ENCODE measurements at places on chromosomes 11 and 22.
A peak's percentile ranks its signal among the peaks of the same experiment; 100 is the strongest.

DNA sequence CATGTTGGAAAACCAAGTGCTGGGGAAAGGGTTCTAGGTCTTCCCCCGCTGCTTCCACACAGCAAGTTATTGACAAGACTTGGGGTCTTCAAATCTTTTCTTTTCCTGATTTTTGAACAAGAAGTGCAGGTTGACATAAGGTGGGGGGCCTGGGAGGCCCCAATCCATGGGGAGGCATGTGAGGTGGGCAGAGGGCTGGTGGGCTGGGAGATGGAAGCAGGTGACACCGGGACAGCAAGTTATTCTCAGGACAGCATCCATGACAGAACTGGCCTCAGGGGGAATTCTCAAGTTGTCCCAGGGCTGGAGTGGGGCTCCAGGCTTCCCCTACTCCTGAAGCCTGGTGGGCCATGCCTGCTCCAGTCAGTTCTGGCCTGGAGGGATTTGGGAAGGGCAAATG lies 5.5 kb downstream of the FGF19 start:
- no peak for DNase-seq

GRCh38 chr22:21816787-21817496 lies 50.5 kb downstream of the MAPK1 start:
- DNase-seq, result no peak

DNA sequence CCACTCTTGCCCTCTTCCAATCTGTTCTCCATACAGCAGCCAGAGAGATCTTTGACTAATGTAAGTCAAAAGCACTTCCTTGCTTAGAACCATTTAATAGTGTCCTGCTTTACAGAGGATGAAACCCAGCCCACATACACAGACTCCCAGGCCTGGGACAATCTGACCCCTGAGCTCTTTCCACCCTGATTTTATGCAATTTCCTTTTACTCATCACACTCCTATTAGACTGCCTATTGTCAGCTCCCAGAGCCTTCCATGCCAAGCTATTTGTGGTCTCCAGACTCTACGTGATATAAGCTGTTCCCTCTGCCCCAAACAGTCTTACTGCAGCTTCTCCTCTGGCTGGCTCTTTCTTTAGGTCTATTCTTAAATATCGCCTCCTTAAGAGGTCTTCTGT lies 28.1 kb downstream of the ME3 start:
- no peak for DNase-seq

GRCh38 chr11:115580416-115580815 lies 76.2 kb upstream of the CADM1 start:
- DNase-seq, result no peak

GRCh38 chr22:32706149-32706548 lies 95.4 kb upstream of the TIMP3 start:
- DNase-seq, result no peak

GRCh38 chr22:31561238-31561887 lies 65.0 kb downstream of the SFI1 start:
- DNase-seq, result peak; percentile 78

GRCh38 chr11:96218901-96219300 lies 124.1 kb downstream of the MAML2 start:
- DNase-seq, result no peak

GRCh38 chr11:8760896-8761295 lies 78.3 kb downstream of the RPL27A start:
- DNase-seq, result no peak

- DNase-seq, result no peak
Measured at GRCh38 chr22:33848251-33848650, 72.0 kb downstream of the LARGE1 start.

- no peak for DNase-seq
Measured at GRCh38 chr11:15568440-15568839, 453.7 kb downstream of the INSC start.

DNA sequence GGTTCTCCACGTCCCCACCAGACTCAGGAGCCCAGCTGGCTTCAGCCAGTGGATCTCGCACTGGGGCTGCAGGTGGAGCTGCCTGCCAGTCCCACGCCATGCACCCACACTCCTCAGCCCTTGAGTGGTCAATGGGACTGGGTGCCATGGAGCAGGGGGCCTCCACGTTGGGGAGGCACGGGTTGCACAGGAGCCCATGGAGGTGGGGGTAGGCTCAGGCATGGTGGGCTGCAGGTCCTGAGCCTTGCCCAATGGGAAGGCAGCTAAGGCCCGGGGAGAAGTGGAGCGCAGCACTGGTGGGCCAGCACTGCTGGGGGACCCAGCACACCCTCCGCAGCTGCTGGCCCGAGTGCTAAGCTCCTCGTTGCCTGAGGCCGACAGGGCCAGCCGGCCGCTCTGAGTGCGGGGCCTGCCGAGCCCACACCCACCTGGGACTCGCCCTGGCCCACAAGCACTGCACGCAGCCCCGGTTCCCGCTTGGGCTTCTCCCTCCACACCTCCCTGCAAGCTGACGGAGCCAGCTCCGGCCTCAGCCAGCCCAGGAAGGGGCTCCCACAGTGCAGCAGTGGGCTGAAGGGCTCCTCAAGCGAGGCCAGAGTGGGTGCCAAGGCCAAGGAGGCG lies 258.5 kb upstream of the PDGFD start:
- no peak for DNase-seq

GRCh38 chr22:37242395-37242918 lies 1.6 kb downstream of the RAC2 start:
- no peak for DNase-seq

GRCh38 chr11:41250408-41250935 lies 209.0 kb downstream of the LRRC4C start:
- DNase-seq, result no peak

DNA sequence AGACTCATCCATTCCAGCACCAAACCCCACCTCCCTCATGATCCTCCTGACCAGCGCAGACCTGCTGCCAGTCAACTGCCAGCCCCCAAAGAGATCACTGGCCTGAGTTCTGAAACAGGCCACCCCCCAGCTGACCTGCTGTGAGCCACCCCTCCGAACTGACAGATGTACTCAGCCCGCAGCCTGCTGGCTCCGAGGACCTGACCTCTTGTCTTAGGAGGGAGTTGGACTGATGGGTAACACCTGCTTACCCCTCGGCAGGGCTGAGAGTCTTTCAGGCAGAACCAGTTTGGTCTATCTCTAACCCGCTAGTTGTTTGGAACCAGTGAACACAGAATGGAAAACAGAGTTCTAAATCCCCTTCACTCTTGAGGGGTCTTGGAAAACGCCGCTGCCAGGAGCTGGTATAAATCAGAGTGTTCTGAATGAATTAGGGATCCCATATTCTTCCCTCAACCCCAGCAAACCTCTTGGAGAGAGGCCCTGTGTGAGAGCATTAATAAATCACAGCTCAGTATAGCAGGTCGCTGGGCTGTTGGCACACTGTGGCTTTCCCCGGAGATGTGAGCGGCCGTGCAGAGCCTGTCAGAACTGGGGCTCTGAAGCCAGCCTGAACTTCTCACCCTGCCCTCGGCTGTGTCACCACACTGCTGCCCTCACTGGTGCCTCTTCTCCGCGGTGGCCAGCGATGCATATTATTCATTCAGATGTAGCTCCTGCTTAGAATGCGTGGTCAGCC lies 165.1 kb upstream of the NCAM1 start:
- no peak for DNase-seq

DNA sequence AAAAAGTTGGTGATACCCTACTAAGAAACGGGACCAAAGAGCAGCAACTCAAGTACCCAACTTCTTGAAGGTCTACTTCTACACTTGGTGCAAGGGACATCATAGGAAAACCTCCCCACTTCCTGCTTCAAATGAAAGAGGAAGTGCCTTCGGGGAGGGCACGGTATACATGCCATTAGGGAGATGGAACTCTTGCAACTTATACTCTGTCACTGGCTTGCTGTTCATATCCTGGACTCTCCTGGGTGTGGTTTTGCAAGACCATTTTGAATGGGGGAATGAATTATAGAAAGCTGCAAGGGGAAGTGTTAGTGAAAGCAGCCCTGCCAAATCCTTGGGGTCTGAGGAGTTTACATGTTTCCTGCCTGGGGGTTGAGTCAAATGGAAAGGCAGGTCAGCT lies 41.9 kb downstream of the CSNK2A3 start:
- no peak for DNase-seq

DNA sequence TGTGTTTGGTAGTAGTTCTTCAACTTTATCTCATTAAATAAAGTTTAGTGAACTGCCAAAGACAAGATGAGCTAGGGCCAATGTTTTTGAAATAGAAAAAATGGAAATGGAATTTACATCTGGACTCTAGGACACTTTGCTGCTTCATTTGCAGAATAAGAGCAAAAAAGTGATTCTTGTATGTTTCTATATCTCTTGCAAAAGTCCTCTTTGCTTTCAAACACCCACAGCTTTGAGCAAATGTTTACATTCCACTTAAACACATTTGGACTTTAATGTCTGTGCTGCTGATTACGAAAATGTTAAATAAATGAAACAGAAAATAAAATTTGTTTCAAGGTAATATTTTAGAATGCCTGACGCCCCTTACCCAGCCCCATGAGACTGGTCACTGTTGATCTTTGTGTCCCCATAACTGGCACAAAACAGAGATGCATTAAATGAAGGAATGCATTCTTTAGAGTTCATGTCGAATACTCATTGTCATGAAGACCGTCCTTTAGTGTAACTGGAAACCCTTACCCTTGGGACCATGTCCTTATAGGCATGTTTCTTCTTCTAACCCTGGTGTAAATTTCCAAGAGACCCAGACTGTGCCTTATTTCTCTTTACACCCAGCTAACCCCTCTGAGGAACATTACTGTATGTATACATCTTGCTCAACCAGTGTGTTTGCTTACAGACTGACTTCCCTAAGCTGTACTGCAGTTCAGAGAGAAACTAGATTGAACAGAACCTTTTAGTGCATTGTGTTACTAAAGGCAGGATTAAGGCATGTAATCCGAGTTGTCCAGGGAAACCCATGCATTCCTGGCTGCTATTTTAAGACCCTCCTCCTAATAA lies 199.7 kb downstream of the NAV2 start:
- DNase-seq, result no peak

DNA sequence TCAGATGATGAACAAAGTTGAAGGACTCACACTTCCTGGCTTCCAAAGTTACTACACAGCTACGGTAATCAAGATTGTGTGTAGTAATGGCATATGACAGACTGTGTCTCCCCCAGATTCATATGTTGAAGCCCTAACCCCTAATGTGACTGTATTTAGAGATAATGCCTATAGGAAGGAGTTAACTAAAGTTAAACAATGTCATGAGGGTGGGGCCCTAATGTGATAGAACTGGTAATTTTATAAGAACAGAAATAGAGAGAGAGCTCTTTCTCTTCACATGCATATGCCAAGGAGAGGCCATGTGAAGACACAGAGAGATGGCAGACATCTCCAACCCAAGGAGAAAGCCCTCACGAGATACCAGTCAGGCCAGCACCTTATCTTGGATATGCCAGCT lies 8.0 kb downstream of the AAMDC start:
- DNase-seq, result no peak

GRCh38 chr11:60996381-60997138 lies 25.1 kb downstream of the CD6 start:
- no peak for DNase-seq

All from NT2/D1 (cell line).